Stimulated activated CD4-positive, alpha-beta T cell treated with anti-CD3 and anti-CD28 coated beads, Interleukin-1b, Interleukin-23, amount 100 ng/mL, for 4 hours (primary cell): ENCODE measurements at places on chromosomes 3 and 15.

DNA sequence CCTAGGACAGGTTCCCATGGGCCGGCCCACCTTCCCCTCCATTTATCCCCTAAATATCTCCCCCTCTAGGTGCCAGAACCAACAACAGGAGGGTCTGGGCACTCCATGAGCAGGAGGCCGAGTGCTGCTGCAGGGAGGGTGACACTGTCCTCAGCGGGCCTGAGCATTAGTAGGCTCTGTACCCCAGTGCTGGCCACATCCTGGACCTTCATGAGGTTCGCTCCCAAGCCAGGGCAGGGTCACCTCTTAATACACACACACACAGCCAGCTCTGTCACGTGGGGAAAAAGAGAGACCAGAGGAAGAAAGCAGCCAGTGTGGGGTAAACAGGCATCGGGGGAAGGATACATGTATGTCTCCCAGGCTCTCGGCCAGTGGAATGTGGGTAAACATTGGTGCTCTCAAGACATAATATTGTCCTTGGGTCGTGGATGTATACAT is 27.9 kb upstream of the SEMA3F start:
- DNase-seq, result no peak

DNA sequence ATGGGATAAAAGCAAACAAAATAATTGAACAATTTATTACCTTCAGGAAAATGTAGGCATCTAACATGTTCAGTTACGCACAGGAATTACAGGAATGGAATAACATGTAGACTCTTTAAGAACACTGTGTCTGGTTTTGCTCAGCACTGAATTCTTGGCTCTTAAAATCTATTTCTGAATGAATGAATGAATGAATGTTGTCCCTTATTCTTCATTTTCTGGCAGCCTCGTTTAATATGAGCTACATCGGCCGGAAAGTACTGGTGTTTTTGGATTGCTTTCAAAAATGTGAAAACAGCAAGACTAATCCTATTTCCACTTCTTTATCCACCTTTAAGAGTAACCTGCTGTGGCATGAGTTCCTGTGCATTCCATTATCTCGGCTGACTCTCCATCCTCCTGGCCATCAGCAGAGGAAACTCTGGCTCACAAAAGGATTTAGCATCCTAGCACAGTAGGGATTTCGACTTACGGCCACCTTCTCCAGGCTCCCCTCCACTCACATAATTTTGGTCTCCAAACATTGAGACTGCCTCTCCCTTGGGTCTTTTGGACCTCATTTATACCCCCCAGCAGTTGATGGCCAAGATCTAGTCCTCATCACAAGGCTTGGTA is 145.3 kb downstream of the FOXP1 start:
- no peak for DNase-seq

DNA sequence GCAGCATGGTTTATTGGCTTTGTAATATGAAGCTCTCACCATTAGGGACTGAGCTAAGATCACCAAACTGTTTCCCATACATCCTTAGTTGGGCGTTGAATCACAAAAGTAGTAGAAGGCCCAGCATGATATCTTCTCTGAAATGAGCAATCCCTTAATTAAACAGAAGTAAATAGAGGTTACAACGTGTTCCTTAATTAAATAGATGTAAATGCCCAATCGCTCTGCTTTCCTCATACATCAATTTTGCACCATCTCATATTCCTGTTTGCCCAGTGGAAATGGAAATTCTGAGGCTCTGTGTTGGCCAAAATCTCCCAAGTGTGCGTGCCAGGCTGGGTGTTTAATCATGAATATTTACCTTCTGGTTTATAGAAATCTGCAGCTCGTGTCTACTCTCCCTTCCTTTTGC is 107.4 kb upstream of the FOXB1 start:
- DNase-seq, result no peak

DNA sequence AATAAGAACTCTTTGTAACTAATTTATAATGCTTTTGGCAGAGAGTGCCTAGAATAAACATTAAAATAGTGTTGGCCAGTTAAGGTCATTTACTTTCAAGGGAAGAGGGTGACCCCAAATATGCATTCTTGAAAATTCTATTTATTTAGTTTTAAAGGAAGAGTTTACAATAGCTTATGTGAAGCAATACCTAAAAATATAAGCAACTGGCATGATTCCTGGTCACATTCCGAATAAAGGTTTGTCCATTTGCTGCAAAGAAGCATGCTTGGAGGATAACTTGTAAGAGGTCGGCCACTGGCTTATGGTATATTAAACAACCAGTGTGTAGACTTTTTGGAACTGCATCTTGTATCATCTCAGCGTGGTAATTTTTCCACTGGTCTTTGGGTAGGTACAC is 10.2 kb downstream of the MITF start:
- DNase-seq, result no peak

GRCh38 chr15:33211176-33211808 is 16.8 kb upstream of the FMN1 start:
- DNase-seq, result no peak

DNA sequence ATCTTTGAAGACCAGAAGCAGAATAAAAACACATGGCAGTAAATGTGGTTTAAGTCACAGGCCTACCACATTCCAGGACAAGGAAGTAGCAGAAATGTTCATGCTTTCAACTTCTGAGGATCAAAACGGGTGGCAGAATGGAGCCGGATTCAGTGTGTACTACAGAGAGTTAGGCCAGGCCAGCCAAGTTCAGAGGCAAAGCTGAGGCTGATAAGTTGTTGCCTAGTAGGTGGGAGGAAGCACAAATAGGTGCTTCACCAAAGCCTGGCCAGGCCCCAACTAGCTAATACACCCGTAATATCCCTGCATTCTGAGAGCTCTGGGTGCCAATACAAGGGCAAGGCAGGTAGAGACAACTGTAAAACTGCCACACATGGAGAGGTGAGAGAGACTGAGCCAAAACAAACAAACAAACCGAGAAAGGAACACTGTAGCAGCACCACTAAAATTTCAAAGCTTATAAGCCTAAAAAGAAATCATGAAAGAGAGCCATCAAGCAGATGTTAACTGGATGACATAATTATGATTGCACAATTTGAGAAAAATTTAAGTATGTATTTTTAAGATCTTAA is 156.4 kb upstream of the CBLB start:
- DNase-seq, result no peak

DNA sequence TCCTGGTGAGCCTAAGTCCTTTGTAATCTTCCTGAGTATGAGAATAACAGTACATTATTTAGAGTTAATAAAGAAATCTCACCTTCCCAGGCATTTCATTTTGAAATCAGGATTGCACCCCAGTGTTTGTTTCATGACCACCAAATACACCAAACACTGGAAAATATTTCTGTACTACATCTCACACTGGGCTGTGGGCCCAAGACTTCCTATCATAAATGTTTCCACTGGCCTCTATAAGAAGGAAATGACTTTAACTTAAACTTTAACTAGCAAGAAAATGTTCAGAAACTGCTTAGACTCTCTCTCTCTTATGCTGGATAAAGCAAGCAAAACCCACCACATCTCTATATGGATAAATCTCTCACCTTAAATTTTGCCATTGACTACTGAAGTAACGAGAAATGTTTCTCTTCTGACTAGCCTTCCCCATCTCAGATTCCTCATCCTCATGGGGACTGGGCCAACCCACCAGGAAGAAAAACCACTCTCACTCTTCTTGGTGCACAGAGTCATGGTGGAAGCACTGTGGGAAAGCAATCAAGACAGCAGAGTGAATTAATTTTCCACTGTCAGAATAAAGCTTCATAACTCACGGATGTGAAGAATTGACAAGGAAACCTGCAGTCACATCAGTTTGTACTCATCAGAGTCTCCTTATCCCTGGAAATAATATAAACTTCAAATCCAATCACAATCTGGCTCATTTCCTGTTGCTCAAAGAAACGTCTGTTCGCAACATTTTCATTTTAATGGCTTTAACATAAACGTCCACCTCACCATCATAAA is 859.6 kb downstream of the EPHA3 start:
- no peak for DNase-seq

- no peak for DNase-seq
These were observed 19.9 kb upstream of the CHST2 start for GRCh38 chr3:143099690-143100089.

DNA sequence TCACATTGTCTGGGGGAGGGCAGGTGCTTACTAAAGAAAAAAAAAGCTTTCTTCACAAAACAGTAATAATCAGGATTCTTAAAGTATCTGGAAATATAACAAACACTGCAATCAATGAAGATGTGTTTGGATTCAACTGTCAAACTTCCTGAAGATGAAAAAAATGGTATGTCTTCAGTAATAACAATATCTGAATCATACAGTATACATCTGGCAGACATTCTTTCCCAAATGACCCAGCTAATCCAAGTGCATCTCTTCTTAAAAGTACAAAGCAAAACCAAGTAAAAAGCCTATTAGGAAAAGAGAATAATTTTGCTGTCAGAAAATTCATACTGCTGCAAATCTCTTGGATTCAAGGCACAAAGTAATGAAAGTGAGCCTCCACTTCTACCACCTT is 145.0 kb upstream of the MCTP2 start:
- no peak for DNase-seq

GRCh38 chr3:52521881-52522650 is 11.6 kb downstream of the NT5DC2 start:
- no peak for DNase-seq

- no peak for DNase-seq
These were observed 26.8 kb upstream of the ELP6 start for GRCh38 chr3:47540281-47540680.

- peak; percentile 7 for DNase-seq
These were observed 63.7 kb downstream of the DCLK3 start for GRCh38 chr3:36700537-36701248.

- DNase-seq, result no peak
These were observed 47.9 kb downstream of the KLF13 start for GRCh38 chr15:31374489-31374888.

DNA sequence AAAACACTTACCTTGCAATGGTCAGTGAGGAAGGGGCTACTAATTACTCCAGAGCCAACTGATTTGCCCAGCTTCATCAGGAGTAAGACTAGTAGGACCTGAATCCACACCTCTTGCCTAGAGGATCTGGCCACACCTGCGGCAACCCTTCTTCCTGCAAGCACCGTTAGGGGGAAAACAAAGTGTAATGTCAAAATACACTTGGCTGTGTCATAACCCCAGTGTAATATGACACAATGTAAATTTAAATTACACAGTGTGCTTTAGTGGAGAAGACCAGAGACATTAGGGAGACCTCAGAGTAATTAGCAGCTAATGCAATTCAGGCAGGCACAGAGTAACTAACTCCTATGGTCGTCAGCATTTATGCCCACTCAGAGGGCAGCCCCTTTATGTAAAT is 308.5 kb upstream of the ARRDC4 start:
- no peak for DNase-seq

DNA sequence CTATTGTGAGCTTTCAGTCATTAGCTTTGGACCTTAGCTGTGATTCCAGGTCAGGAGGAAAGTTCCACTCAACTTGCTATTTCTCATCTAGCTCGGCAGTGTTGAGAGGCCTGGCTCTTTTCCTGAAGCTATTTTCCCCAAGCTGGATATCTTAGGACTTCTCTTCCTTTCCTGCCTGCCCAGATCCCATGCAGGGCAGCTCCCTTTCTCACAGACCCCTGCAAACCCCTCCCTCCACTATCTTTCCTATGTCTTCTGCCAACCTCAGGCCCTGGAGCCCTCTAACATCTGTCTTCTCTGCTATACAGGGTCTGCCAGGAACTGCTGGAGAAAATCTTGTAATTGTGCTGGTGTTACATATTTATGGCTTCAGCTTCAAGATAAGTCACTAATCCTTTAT is 49.6 kb downstream of the SH3GL3 start:
- DNase-seq, result no peak

DNA sequence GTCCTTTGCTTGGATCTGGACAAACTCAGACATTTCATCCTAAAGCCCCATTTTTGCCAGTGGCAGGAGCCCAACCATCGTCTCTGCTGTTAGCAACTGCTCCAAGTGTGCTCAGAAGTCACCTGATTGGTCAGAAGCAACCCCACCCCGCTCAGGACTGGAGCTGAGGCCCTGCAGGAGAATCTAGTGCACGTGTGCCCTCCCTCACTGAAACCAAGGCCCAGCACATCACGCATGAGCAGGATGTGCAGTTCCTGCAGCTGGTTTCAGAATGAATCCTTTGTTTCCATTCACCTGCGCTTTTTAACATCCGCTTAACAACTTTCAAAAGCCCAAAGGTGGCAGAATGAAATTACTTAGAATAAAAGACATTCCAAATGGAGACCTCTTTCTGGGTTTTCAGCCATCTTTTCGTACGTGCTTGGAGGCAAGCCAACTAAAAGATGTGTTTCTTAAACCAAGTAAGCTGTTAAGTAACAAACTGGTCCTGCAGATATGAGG is 81.2 kb downstream of the SRGAP3 start:
- DNase-seq, result peak; percentile 37

DNA sequence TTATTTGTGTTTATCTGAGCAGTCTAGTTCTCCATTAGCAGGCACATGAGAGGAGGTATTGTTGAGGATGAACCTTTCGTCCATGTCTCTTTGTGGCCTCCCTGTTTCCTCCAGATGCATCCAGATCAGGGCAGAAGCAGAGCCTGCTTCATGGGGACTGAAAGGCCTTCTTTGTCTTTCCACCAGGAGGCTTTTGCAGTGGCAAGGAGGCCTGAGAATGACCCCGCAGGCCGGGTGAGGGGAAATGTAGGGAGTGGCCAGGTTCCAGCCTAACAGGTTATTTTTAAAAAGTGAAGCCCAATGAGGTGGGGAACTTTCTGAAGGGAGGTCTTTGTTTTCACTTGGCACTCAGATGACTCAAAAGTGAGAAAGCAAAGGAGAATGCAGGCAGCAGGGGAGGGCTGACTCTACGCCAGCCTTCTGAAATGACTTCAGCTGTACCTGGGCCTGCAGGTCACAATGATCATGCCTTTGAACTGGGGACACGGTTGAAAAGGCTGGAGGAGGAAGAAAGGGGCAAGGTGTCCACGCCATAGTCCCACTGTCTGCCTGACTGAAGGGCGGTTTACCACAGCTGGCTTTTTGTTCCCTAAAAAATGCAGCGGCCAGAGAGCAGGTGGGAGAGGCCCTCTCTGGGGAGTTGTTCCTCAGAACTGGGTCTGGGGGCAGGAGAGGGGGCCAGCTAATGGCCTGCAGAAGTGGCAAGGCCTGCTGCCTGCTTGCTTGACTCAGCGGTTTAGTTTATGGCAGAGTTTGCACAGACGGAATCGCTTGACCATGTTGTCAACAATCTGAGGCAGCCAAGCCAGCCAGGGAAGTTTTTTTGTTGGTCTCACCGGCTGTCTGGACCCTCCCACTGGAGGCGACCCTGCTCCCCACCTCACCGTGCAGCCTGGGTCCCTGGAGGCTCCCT is 28.7 kb downstream of the CMTM7 start:
- DNase-seq, result no peak
